Ascending aorta (tissue), 2 donors: ENCODE measurements at places on chromosomes 3 and 15.

- DNase-seq: no peak
Measured at GRCh38 chr3:183711516-183711915, 13.9 kb downstream of the YEATS2 start.

DNA sequence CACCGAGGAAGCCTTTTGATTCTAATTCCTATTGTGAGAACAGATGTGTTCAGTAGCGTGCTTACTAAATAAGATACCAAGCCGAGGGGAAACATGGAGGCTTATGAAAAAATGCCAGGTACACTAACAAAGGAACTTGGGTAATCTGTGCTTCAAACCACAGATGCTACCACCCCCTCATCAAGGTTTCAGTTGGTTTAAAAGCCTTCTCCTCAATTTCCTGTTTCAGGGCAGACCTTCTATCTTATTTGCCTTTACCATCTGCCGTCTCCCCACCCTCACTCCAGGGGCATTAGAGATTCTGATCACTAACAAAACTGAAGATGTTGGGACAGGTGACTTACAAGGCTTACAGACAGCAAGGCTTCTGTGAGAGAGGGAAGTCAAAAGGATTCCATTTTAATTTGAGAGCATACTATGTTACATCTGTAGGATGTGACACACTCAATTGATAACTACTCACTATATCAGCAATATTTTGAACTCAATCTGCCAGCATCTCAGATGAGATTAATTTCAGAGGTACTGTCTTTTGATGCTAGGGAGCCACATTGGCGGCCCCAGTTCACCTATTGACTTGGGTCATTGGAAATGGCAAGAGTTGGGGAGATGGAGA lies 60.6 kb upstream of the PLCL2 start:
- no peak for DNase-seq

GRCh38 chr3:127092776-127093175 lies 100.2 kb upstream of the PRR23E start:
- DNase-seq: no peak

- no peak for DNase-seq
Measured at GRCh38 chr3:193963808-193964516, 172.0 kb upstream of the HES1 start.

DNA sequence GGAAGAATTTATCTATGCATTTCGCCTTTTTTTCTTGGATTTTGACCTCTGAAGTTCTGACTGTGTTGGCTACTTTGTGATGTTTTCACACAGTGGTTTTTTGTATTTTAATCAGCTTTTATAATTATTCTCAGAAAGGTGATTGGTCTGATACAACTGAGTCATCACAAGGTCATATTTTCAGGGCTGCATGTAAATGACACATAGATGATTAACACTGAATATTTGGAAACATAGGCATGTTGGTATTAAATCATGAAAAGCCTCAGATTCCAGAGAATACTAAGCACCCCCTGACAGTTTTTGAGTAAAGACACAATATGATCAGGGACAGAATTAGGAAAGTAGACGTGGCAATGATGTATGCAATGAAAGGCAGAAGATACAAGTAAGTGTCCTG lies 175.5 kb upstream of the SLCO3A1 start:
- DNase-seq: no peak

GRCh38 chr15:60795471-60795870 lies 316.5 kb upstream of the ICE2 start:
- DNase-seq: no peak

- DNase-seq: peak; percentile 68
Measured at GRCh38 chr15:35691173-35691761, 145.3 kb upstream of the DPH6 start.

GRCh38 chr3:59774634-59775033 lies 724.8 kb upstream of the CFAP20DC start:
- DNase-seq: no peak

- DNase-seq: peak; percentile 82
Measured at GRCh38 chr15:73677146-73677607, 7.0 kb upstream of the CD276 start.

- DNase-seq: peak; percentile 78
Measured at GRCh38 chr3:49017971-49018706, at the start of gene DALRD3. Gene DALRD3 (minus strand): TSS chr3:49018580. CDS start chr3:49018564, 16 bp downstream.

GRCh38 chr3:4805662-4806061 lies 173.6 kb upstream of the BHLHE40 start:
- DNase-seq: no peak

- DNase-seq: no peak
Measured at GRCh38 chr3:175287361-175287963, 428.3 kb downstream of the NAALADL2 start.

- DNase-seq: no peak
Measured at GRCh38 chr15:56838085-56838484, 80.4 kb upstream of the TCF12 start.

DNA sequence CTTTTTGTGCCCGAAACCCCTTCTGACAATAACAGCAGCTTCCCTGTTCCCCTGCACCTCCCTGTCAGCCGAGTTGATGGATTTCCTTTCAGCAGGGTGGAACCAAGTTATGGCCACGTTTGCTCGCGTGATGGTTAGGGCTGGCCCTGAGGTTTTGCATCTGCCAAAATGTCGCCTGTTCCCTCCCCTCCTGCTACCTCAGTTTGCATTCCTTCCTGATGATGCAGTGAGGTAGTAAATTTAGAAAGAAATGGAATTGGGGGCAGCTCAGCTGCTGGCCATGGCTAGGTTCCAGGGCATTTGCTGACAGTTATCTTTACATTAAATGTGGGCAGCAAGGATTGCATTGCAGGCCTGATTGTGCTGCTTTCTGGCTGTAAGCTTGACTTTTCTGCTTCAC lies 13.2 kb downstream of the LIMD1 start:
- DNase-seq: no peak

GRCh38 chr15:70479785-70480184 lies 283.6 kb downstream of the UACA start:
- no peak for DNase-seq

- no peak for DNase-seq
Measured at GRCh38 chr3:69650066-69650419, 89.2 kb upstream of the MITF start.

- DNase-seq: no peak
Measured at GRCh38 chr15:51284871-51285270, 53.5 kb downstream of the CYP19A1 start.

GRCh38 chr15:56653787-56654186 lies 79.5 kb downstream of the ZNF280D start:
- no peak for DNase-seq

DNA sequence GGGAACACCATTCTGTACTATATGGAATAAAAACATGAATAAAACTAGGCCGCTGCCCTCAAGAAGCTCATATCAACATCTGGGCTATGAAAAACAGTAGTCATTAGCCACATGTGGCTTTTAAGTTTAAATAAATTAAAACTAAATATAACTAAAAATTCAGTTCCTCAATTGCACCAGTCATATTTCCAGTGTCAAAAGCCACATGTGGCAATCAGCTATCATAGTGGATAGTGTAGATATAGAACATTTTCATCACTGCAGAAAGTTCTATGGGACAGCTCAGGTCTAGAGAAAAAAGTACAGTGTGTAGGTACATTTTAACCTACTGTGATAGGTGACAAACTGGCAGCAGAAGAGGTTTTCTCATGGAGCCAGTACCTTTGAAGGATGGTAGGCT lies 261.4 kb downstream of the FOXP1 start:
- no peak for DNase-seq

DNA sequence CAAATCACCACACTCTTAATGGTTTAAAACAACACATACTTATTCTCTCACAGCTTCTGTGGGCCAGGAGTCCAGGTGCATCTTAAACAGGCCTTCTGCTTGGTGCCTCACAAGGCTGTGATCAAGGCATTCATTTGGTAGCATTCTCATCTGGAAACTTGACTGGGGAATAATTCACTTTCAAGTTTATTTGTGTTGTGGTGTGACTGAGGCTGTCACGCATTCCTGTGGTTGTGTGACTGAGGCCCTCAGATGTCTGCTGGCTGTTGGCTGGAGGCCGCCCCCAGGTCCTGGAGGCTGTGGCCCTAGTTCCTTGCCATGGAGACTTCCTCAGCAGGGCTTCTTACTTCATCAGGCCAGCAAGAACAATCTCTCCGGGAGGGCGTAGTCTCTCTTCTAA lies 16.9 kb upstream of the FAM3D start:
- DNase-seq: no peak

GRCh38 chr3:38582316-38582715 lies 67.2 kb downstream of the SCN5A start:
- peak; percentile 13 for DNase-seq

DNA sequence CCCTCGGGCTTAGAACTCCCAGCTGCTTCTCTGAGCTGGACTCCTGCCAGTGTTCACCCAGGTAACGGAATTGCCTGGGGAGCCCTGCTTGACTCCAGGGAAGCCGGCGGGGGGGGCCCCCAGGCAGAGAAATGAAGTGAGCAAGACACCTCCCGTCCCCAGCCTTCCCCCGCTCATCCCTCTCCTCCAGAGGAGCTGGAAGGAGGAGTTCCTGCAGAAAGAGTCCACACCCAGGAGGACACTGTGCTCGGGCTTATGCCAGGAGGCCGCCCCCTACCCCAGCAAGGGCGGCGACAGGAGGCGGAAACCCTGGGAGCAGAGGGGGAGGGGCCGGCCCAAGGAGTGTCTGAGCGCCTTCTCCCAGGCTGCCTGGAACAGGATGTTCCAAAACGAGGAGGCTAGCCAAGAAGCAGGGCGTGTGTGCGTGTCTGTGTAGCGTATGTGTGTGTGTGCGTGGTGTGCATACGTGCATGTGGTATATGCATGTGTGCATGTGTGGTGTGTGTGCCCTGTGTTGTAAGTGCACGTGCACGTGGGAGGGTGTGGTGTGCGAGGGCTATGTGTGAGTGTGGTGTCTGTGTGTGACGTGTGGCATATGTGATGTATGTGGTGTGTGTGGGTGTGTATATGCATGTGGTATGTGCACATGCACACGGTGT lies 511.3 kb downstream of the SHQ1 start:
- DNase-seq: no peak

GRCh38 chr3:105809208-105809888 lies 59.5 kb downstream of the CBLB start:
- DNase-seq: no peak

- DNase-seq: no peak
Measured at GRCh38 chr3:193621127-193621526, 28.1 kb downstream of the OPA1 start.

DNA sequence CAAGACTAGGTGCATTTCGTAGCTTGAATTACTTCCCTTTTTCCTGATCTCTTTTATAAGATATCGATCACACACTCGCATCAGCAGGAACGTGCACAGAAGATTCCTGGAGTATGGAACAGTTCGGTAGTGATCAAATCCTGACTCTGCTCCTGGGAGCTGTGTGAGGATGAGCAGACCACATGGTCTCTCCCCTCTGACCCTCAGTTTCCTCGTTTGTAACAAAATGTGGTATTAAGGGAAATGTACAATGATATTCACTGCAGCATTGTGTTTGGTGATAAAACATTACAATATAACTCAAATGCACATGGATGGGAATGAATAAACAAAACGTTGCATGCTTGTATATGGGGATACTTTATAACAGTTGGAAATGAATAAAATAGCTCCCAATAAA lies 26.7 kb downstream of the TMED3 start:
- DNase-seq: no peak

DNA sequence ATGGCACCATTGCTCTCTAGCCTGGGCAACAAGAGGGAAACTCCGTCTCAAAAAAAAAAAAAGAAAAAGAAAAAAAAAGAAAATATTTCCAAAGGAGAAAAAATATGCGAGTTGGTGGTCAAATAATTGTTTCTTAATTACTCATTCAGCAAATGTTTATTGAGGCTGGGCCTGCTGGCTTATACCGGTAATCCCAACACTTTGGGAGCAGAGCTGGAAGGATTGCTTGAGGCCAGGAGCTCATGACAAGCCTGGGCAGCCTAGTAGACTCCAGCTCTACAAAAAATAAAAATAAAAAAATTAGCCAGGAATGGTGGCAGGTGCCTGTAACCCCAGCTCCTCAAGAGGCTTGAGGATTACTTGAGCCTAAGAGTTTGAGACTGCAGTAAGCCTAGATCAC lies 4.1 kb downstream of the KNL1 start:
- DNase-seq: no peak

GRCh38 chr3:188001093-188001492 lies 152.9 kb upstream of the LPP start:
- no peak for DNase-seq

DNA sequence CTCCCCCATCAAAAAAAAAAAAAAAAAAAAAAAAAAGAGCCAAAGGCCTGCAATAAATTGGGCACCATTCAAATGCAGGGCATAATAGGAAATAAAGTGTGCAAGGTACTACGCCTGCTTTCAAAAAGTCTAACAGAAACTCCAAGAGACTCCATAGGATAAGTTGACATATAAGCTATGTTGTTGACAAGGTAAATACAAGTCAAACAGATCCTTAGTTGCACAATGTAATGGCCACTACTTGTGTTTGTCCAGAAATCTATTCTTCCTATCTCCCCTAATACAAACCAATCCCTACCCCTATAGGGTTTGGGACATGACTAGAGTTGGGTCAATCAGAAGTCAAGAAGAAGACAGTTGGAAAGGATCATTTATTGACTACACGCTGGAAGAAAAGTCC lies 16.0 kb downstream of the MAP4 start:
- DNase-seq: no peak

- DNase-seq: no peak
Measured at GRCh38 chr3:184662187-184662586, 49.7 kb downstream of the MAGEF1 start.

DNA sequence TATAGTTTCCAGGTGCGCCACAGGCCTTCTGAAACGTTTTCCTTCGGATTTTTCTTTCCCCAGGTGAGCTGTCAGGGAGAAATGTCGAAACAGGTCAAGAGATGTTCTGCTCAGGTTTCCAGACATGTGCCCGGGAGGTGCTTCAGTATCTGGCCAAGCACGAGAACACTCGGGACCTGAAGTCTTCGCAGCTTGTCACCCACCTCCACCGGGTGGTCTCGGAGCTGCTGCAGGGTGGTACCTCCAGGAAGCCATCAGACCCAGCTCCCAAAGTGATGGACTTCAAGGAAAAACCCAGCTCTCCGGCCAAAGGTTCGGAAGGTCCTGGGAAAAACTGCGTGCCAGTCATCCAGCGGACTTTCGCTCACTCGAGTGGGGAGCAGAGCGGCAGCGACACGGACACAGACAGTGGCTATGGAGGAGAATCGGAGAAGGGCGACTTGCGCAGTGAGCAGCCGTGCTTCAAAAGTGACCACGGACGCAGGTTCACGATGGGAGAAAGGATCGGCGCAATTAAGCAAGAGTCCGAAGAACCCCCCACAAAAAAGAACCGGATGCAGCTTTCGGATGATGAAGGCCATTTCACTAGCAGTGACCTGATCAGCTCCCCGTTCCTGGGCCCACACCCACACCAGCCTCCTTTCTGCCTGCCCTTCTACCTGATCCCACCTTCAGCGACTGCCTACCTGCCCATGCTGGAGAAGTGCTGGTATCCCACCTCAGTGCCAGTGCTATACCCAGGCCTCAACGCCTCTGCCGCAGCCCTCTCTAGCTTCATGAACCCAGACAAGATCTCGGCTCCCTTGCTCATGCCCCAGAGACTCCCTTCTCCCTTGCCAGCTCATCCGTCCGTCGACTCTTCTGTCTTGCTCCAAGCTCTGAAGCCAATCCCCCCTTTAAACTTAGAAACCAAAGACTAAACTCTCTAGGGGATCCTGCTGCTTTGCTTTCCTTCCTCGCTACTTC lies 3.8 kb downstream of the BHLHE40 start:
- DNase-seq: no peak

- DNase-seq: no peak
Measured at GRCh38 chr3:161031134-161031533, 74.0 kb downstream of the B3GALNT1 start.

- DNase-seq: no peak
Measured at GRCh38 chr3:117277816-117278215, 568.2 kb downstream of the TUSC7 start.

- no peak for DNase-seq
Measured at GRCh38 chr3:13093687-13094086, 20.5 kb upstream of the IQSEC1 start.

- DNase-seq: no peak
Measured at GRCh38 chr3:8239718-8240695, 261.6 kb upstream of the LMCD1 start.
